SW480 (cell line): ENCODE measurements at places on chromosomes 1 and 21.

GRCh38 chr1:148166558-148167492, 14.7 kb upstream of the NBPF11 start:
- no peak for DNase-seq

GRCh38 chr21:22280851-22281250, 1282.6 kb downstream of the NCAM2 start:
- DNase-seq: no peak

- DNase-seq: peak; percentile 20
Observed at GRCh38 chr1:209587789-209588188, 4.3 kb downstream of the CAMK1G start.

DNA sequence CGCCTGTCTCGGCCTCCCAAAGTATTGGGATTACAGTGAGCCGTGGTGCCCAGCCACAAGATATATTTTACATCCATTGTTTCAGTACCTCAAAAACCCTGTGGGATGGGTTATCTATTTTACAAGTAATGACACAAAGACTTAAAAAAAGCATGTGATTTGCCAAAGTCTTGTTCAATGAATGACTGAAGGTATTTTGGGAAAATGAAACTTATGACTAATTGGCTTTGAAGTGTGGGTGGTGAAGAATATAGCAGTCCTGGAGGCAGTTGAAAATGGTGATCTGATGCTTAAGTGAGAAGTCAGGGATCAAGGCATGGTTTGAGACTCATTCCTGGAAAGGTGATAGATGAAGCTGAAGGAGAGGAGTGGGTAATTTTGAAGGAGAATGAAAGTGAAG, 3.0 kb downstream of the SWT1 start:
- DNase-seq: no peak

DNA sequence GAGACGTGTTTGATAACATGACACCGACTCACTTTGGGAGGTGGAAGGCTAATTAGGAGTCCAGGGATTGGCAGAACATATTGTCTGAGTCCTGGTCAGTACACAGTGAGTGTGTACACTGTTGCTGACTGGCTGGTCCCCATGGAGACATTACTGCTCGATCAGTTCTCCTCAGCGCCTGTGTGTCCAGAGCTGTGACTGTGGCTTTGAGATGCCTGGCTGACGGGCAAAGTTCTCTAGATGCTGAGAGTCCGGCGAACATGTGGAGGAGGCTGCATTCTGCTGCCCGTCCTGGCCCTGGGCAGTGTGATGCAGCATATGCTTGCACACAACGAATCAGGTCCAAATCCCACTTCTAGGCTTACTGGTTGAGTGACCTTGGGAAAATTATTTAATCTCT, 280.1 kb upstream of the ST6GALNAC5 start:
- DNase-seq: no peak

DNA sequence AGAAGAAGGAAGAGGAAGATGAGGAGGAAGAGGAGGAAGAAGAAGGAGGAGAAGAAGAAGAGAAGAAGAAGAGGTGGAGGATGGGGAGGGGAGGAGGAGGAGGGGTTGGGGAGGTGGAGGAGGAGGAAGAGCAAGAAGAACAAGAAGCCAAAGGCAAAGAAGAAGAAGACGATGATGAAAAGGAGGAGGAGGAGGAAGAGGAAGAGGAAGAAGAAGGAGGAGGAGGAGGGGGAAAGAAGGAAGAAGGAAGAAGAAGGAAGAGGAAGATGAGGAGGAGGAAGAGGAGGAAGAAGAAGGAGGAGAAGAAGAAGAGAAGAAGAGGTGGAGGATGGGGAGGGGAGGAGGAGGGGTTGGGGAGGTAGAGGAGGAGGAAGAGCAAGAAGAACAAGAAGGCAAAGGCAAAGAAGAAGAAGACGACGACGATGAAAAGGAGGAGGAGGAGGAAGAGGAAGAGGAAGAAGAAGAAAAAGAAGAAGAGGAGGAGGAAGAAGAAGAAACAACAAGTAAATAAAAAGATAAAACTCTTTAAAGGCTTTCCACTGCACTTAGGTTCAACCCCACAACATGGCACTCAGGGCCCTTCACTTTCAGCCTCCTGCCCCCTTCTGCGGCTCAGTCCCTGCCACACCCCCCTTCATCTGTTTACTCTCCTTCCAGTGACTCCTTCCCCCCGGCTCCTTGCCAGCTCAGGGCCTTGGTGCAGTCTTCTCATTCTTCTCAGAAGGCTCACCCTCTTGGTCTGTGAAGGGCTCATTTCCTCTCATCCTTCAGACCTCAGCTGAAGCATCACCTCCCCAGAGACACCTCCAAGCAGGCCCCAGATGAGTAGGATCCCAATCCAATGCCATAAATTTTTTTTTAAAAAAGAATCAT, 114.0 kb downstream of the KCNN3 start:
- DNase-seq: no peak

DNA sequence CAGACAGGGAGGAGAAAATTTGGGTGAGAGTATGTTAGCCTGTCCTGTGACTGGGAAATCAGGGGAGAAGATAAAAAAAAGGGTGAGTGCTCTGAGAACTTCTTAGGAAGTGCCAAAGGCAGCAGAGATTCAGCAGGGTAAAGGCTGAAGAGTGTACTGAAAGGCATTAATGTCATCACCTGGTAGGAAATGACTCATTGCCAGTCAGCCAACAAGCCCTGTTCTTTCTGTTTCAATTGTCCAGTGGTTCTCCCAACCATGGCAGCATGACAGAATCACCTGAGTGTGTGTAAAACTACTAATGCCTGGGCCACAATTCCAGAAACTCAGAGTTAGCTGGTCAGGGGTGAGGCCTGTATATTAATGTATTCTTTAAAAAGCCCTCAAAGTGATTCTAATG, 83.5 kb downstream of the INTS7 start:
- DNase-seq: peak; percentile 80

DNA sequence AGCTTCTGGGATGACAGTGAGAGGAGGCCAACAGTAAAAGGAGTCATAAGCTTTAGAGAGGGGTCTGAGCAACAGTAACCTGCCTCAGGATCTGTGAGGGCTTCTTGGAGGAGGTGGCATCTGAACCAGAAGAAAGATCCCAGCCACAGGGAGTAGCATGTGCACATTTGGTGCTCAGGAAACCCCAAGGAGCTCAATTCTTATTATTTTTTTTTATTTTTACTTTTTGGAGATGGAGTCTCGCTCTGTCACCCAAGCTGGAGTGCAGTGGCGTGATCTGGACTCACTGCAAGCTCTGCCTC, 4.7 kb downstream of the THEMIS2 start:
- no peak for DNase-seq
